ENCODE measurements at places on chromosomes 5 and 9. TPM values are rescaled to one million over a fixed set of nuclear protein-coding genes. Genes with fewer than 3 reads are reported as not detected.

CLIC3 gene
- total RNA-seq, result 0.43 TPM

MSX2 gene
- total RNA-seq, result 16.6 TPM

LHX3 gene
- not detected for total RNA-seq

HRH2 gene
- total RNA-seq, result 3.4 TPM

SLC36A3 gene
- not detected for total RNA-seq

ANKRD18B gene
- 6.7 TPM for total RNA-seq

KLHL3 gene
- total RNA-seq, result 17.5 TPM

RMRP gene
- total RNA-seq, result 17,358 TPM

IFNA13 gene
- not detected for total RNA-seq

All from endodermal cell (in vitro differentiated cells).